T-cell (primary cell): ENCODE measurements at places on chromosomes 16 and 17. TPM values are rescaled to one million over a fixed set of nuclear protein-coding genes. Genes with fewer than 3 reads are reported as not detected.

TPSD1 gene
- 0.32 TPM for total RNA-seq

ACSM2A gene
- not detected for total RNA-seq

PLD6 gene
- total RNA-seq: 10.1 TPM

DPEP2 gene
- total RNA-seq: 66.6 TPM

TBC1D3L gene
- 19.4 TPM for total RNA-seq

ALDH3A1 gene
- total RNA-seq: not detected

HAP1 gene
- 0.53 TPM for total RNA-seq

NDUFAF8 gene
- 40.6 TPM for total RNA-seq

CTRB2 gene
- not detected for total RNA-seq

CUEDC1 gene
- 0.69 TPM for total RNA-seq

SGF29 gene
- 54.8 TPM for total RNA-seq

ABCA6 gene
- 1.2 TPM for total RNA-seq

GPR142 gene
- total RNA-seq: not detected

CES5A gene
- total RNA-seq: not detected

XAF1 gene
- 70.6 TPM for total RNA-seq

ZNF750 gene
- total RNA-seq: not detected

PPM1E gene
- total RNA-seq: not detected
